Renal cortical epithelial cell (primary cell): ENCODE measurements at places on chromosomes 13 and 19. TPM values are rescaled to one million over a fixed set of nuclear protein-coding genes. Genes with fewer than 3 reads are reported as not detected.

GRCh38 chr13:38697628-38698333 is 10.9 kb downstream of the FREM2 start:
- DNase-seq: peak; percentile 64

The MAP4K1 gene
- 0.25 TPM in 1 of 2 replicates, not detected in the other for total RNA-seq

The CGB8 gene
- total RNA-seq: 1.2 TPM in 1 of 2 replicates, not detected in the other

The IGSF23 gene
- total RNA-seq: 0.17 and 2.7 TPM in 2 replicates

The FXYD3 gene
- not detected in 2 replicates for total RNA-seq

- DNase-seq: no peak
These were observed 176.6 kb upstream of the STARD13 start for GRCh38 chr13:33462109-33462508.

DNA sequence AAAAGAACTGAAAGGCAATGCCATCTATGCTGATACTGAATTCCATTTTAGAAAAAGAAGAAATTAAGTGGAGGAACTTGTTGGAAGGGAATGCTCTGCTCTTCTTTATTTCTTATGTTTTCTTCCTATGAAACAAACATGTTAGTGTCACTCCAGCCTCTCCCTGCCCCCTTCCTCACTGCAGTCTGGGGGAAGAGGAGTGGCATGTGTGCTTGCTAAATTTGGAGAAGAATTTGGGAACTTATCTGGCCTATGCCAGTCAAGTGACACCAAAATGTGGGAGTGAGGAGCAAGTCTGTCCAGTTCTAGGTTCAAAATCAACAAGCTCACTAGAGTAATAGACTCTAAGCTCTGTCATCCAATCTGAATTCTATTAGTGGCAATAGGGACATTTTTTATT is 214.6 kb downstream of the RBM26 start:
- DNase-seq: no peak
